ENCODE measurements at places on chromosomes 1 and 21. TPM values are rescaled to one million over a fixed set of nuclear protein-coding genes. Genes with fewer than 3 reads are reported as not detected.

The OR2L3 gene
- total RNA-seq: not detected

The FMOD gene
- total RNA-seq: not detected

The TP73 gene
- 0.24 TPM for total RNA-seq

The CAMK1G gene
- total RNA-seq: not detected

The AQP10 gene
- total RNA-seq: under 0.01 TPM

The GRHL3 gene
- 29.0 TPM for total RNA-seq

The AADACL4 gene
- total RNA-seq: not detected

The C21orf58 gene
- total RNA-seq: 2.2 TPM

The CA6 gene
- total RNA-seq: not detected

The TSSK3 gene
- not detected for total RNA-seq

The COA6 gene
- 38.2 TPM for total RNA-seq

The C1orf115 gene
- total RNA-seq: 3.1 TPM

The DNASE2B gene
- total RNA-seq: not detected

The MFAP2 gene
- total RNA-seq: 22.4 TPM

The RPL5 gene
- 1,470 TPM for total RNA-seq

The OR14K1 gene
- not detected for total RNA-seq

The SPRR1A gene
- total RNA-seq: not detected

The RNU1-3 gene
- total RNA-seq: under 0.01 TPM

The CRYAA gene
- not detected for total RNA-seq

The PLA2G2F gene
- total RNA-seq: 0.24 TPM

The RAB3B gene
- 9.2 TPM for total RNA-seq

The SPRR2E gene
- total RNA-seq: 0.85 TPM

The HMGCS2 gene
- not detected for total RNA-seq

The TBX19 gene
- 0.85 TPM for total RNA-seq

The SUCO gene
- total RNA-seq: 12.6 TPM

The RALGPS2 gene
- total RNA-seq: 22.2 TPM

The RBM8A gene
- total RNA-seq: 84.2 TPM

The LDLRAD2 gene
- total RNA-seq: not detected

The ASCL5 gene
- total RNA-seq: 0.21 TPM

The CCDC30 gene
- 0.48 TPM for total RNA-seq

The NT5C1A gene
- not detected for total RNA-seq

The NAV1 gene
- total RNA-seq: 7.0 TPM

The GUCA2B gene
- not detected for total RNA-seq

The USH2A gene
- not detected for total RNA-seq

The LDLRAD1 gene
- under 0.01 TPM for total RNA-seq

The UTS2 gene
- total RNA-seq: not detected

The PPFIA4 gene
- total RNA-seq: 14.0 TPM
